ENCODE measurements at places on chromosomes 4 and X. TPM values are rescaled to one million over a fixed set of nuclear protein-coding genes. Genes with fewer than 3 reads are reported as not detected.

CPE gene
- total RNA-seq: 96.5 TPM

CSAG2 gene
- not detected for total RNA-seq

AVPR2 gene
- 1.5 TPM for total RNA-seq

GPR50 gene
- total RNA-seq: not detected

DNA sequence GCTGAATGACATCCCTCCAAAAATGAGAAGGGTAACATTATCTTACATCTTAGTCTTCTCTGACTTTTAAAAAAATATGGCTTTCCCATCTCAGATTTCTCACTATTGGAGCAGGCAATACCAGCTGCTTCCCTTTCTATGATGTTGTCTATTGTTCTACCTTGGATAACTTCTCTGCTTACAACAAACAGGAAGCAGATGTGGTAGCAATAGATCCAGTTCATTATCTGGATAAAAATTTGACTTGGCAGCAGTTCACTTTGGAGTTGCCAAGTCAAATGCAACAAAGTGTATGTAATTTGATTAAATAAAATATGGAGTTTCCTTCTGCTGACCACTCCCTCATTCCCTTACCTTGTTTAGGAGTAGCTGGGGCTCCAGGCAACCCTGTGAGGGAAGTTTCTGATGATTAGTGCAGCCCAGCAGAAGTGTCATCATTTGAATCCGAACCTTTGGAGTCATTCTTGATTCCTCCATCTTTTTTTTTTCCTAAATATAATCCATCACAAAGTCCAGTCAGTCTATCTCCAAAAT is 72.0 kb upstream of the GPRIN3 start:
- H3K4me3 ChIP-seq: no peak overlapping the region
- no peaks in the 10 kb centered on the region for H3K4me1 ChIP-seq
- DNase-seq: no peak
- H3K27me3 ChIP-seq: no peaks in the 10 kb centered on the region
- H3K36me3 ChIP-seq: no peaks in the 10 kb centered on the region
- no peak overlapping the region for H3K27ac ChIP-seq

- H3K4me1 ChIP-seq: no peaks in the 10 kb centered on the region
- H3K27me3 ChIP-seq: no peaks in the 10 kb centered on the region
- H3K36me3 ChIP-seq: no peaks in the 10 kb centered on the region
- DNase-seq: no peak
- no peak overlapping the region for H3K4me3 ChIP-seq
Observed at GRCh38 chrX:152871260-152871659, 26.6 kb upstream of the ZNF185 start.

- H3K36me3 ChIP-seq: no peaks in the 10 kb centered on the region
- no peak for DNase-seq
- H3K4me3 ChIP-seq: no peak overlapping the region
- H3K4me1 ChIP-seq: peaks cover 3% of the 10 kb centered on the region
- H3K27me3 ChIP-seq: no peaks in the 10 kb centered on the region
Observed at GRCh38 chrX:53084863-53085262, 2.7 kb downstream of the TSPYL2 start.
